ENCODE measurements at places on chromosomes 2 and 18.

GRCh38 chr2:19068206-19068605 is 290.2 kb downstream of the OSR1 start:
- DNase-seq: no peak

GRCh38 chr2:1631292-1632001 is 112.9 kb downstream of the PXDN start:
- DNase-seq: no peak

- DNase-seq: no peak
Observed at GRCh38 chr18:26764586-26764985, 100.9 kb downstream of the AQP4 start.

DNA sequence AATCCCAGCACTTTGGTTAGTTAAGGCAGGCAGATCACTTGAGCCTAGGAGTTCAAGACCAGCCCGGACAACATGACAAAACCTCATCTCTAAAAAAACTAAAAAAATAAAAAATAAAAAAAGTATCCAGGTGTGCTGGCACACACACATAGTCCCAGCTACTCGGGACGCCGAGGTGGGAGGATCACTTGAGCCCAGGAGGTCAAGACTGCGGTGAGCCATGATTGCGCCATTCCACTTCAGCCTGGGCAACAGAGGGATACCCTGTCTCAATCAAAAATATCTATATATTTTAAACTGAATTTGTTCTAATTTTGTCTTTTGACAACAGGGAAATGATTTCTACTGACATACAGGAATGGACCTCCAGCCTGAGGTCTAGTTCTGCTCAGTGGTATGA is 73.3 kb upstream of the MBOAT2 start:
- DNase-seq: no peak

GRCh38 chr2:77910136-77910535 is 388.0 kb upstream of the LRRTM4 start:
- no peak for DNase-seq
